ENCODE measurements at places on chromosomes 6 and 20.

DNA sequence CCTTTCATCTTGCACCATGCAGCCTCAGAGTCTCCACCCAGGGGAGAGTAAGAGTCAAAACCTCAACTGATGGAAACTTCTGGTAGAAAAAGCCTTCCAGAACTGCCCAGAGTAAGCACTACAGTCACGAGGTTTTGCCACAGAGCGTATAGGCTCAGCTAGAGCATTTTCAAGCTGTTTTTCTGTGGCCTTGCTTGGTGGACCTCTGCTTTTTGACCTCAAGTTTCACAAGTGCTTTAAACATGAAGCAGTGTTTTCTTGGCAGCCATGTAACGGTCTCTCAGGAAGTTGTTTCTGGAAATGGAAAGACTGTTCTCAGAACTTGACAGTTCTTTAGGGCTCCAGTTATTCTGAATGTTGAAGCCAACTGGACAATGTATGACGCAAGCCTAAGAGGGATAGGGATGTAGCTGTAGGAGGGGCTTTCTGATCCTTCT lies 146.5 kb downstream of the ZDHHC14 start:
- no peak for DNase-seq

- no peak for DNase-seq
These were observed 122.5 kb downstream of the RNGTT start for GRCh38 chr6:88840796-88841539.

- DNase-seq: no peak
These were observed 19.1 kb upstream of the TULP4 start for GRCh38 chr6:158293122-158293521.

GRCh38 chr20:36010076-36010475 lies 41.7 kb downstream of the CNBD2 start:
- no peak for DNase-seq

- no peak for DNase-seq
These were observed 49.4 kb upstream of the FYN start for GRCh38 chr6:111922454-111923297.

DNA sequence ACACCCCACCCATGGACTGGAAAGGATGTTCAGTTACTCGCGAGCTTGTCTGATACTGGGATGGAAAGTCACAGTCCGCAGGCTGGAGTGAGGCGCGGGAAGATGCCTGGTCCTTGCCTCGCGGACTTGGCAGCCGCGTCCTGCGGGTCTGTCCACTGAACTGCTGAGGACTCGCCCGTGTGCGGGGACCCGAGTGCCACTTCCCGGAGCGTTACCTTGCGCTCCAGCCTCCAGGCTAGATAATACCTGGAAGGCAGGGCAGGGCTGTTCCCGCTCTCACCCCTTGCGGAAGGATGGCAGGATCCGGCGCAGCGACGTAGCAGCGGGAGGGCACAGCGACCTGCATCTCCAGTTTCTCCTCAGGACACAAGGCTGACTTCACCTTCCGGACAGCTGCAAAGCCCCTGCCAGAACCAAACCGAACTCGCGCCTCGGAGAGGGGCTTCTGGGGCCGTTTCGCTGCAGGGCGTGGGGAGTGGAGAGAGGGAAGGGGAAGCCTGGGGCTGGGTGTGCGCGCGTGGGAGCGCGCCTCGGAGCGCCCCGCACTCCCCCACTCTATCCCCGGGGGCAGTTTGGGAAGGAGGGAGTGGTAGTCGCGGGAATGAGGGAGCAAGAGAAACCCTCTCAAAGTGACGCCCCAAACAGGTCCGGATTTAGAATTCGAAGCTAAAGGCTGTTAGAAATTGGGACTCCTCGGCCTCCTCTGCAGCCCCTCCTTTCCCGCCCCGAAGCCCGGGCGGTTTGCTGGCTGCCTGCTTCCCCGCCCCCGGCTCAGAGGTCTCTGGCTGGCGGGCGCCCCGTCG lies at the start of gene KCNQ5:
TSS of gene KCNQ5 (plus strand) at position 774 of the 803 bp plus-strand sequence.
- DNase-seq: no peak

DNA sequence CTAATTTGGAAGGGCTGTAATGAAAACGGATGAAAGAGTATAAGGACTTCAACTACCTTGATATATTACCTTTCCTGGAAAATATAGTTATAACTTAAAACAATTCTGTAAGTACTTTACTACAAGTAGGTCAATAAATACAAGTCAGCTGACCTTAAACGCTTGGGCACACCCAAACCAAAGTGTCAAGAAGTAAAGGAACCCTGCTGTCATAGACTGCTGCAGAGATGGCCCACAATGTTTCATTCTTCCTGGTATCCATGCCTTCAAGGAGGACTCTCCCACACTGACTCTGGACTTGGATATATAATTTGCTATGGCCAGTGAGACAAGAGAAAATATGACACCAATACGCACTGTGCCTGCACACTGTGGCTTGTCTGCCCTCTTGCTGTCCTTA lies 132.0 kb downstream of the LAMP5 start:
- no peak for DNase-seq

DNA sequence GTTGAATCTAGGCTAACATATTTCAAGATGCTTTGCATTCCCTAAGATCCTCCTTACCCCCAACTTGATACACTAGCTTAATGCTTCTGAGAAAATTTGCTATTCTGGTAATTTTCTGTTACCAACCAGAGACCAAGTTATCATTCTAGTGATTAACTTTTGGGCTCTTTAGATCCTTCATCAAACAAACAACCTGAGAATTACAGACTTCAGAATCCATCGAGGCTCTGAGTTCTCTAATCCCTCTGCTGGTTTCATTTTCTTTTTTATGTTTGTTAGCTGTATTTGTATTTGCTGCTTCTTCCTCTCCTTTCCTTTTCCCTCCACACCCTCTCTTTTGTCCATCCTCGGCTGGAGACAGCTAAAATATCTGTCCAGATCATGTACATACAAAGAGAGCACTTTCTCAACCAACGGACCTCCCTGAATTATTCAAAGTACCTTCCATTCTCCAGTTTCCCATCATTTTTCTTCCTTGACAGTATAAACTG lies 98.7 kb upstream of the RIPOR2 start:
- no peak for DNase-seq

GRCh38 chr6:82085701-82086100 lies 161.8 kb downstream of the IBTK start:
- no peak for DNase-seq

GRCh38 chr20:62949153-62949821 lies 3.2 kb upstream of the SLC17A9 start:
- no peak for DNase-seq

GRCh38 chr20:55596431-55596830 lies 408.9 kb downstream of the CBLN4 start:
- no peak for DNase-seq

- DNase-seq: no peak
These were observed 17.7 kb upstream of the PI16 start for GRCh38 chr6:36936824-36937223.

GRCh38 chr6:101935732-101936131 lies 542.2 kb downstream of the GRIK2 start:
- DNase-seq: no peak

GRCh38 chr6:99378636-99379035 lies 15.4 kb downstream of the COQ3 start:
- DNase-seq: no peak

DNA sequence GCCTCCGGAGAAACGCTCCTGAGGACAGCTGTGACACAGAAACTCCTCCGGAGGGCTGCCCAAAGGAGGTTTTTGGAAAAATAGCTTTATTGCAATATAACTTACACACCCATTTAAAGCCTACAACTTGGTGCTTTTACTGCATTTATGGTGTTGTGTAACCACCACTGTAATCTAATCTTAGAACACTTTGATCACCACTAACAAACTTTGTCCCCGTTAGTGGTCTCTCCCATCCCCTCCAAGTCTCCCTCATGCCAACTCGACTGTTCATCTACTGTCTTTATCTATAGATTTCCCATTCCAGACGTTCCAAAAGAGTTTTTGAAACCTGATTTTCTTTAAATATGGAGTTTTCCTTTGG lies 62.8 kb downstream of the SYNJ2 start:
- no peak for DNase-seq

GRCh38 chr6:34095741-34096140 lies 50.1 kb downstream of the GRM4 start:
- DNase-seq: no peak

- DNase-seq: peak; percentile 59
These were observed 916 bp downstream of the TRIM27 start for GRCh38 chr6:28922821-28923317.

DNA sequence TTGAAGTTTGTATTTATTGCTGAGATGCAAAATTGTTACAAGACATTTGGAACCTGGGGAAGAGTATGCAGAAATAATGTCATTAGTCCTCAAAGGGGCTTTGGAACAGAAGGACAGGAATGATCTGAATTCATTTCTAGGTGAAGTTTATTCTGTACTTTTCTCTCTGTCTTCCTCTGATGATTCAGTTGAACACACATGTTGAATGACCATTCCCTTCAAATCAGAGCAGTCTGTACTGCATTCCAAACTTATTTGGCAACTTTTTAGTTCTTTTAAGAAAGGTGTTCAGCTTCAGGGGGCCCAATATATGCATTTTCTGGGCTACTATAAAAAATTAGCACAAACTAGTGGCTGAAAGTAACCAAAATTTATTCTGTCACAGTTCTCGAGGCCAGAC lies 213.9 kb upstream of the LAMP5 start:
- no peak for DNase-seq

- DNase-seq: peak; percentile 68
These were observed 764 bp downstream of the ZNF292 start for GRCh38 chr6:87155842-87156815.

GRCh38 chr6:142631517-142632385 lies 313.2 kb downstream of the HIVEP2 start:
- no peak for DNase-seq

DNA sequence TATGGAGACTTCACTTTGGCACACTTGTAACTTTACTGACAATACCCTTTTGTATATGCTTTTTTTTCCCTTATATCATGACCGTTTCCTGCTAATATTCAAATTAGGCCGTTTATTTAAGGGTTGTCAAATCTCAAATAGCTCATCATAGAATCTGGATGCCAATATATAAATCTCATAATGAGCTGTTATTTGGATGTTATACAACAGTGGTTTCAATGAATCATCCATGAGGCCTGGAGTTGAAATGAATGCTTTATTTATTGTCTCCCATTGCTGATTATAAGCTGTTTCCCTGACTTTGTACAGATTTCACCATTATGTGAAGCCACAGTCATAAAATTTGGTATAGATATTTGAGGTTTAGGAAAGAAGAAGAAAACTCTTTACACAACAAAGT lies 256.1 kb downstream of the PLCB1 start:
- DNase-seq: no peak

DNA sequence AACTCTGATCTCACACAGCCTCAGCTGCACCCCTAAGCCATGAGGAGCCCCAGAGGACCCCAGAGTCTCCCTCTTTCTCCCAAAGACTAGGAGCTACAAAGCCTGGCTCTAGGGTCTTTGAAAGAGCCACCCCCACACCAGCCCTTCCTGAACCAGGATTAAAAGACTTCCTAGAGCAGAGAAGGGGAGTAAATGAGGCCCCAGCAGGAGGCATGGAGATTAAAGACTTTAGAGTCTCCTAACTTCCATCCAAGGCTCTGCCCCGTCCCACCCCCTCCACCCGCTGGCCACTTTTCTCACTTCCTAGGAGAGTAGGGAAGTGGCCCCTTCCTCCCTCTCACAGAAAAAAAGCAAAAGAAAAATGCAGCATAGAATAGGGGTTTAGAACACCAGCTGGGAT lies 1.7 kb downstream of the PREX1 start:
- DNase-seq: no peak

DNA sequence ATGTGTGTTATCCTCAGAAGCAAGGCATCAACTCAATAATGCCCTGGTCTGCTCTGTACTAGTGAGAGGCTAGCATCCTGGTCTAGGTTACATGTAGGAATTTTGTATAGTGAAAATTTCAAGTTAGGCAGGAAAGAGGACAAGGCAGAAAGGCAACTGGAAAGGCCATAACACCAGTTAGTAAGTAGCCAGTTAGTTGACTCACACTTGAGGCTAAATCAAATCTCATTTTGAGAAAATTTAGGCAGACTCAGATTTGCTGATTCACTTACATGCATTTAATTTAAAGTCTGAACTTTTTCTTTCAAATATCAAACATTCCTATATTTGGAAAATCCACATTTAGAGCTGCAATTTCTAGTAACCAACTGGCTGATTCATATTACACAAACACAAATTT lies 184.5 kb upstream of the TCF21 start:
- no peak for DNase-seq

- DNase-seq: no peak
These were observed 76.2 kb upstream of the FOXP4 start for GRCh38 chr6:41470029-41470330.

GRCh38 chr6:128098000-128098581 lies 197.2 kb upstream of the THEMIS start:
- DNase-seq: no peak

- no peak for DNase-seq
These were observed 96.1 kb upstream of the BHLHE23 start for GRCh38 chr20:63102721-63103375.

- no peak for DNase-seq
These were observed 26.9 kb downstream of the RRAGD start for GRCh38 chr6:89385156-89385667.

DNA sequence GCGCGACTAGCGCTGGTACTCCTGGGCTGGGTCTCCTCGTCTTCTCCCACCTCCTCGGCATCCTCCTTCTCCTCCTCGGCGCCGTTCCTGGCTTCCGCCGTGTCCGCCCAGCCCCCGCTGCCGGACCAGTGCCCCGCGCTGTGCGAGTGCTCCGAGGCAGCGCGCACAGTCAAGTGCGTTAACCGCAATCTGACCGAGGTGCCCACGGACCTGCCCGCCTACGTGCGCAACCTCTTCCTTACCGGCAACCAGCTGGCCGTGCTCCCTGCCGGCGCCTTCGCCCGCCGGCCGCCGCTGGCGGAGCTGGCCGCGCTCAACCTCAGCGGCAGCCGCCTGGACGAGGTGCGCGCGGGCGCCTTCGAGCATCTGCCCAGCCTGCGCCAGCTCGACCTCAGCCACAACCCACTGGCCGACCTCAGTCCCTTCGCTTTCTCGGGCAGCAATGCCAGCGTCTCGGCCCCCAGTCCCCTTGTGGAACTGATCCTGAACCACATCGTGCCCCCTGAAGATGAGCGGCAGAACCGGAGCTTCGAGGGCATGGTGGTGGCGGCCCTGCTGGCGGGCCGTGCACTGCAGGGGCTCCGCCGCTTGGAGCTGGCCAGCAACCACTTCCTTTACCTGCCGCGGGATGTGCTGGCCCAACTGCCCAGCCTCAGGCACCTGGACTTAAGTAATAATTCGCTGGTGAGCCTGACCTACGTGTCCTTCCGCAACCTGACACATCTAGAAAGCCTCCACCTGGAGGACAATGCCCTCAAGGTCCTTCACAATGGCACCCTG lies 1.6 kb downstream of the TPBG start:
- no peak for DNase-seq
